Lung (tissue), 17 donors: ENCODE measurements at places on chromosomes 1 and 21.
A peak's percentile ranks its signal among the peaks of the same experiment; 100 is the strongest.

DNA sequence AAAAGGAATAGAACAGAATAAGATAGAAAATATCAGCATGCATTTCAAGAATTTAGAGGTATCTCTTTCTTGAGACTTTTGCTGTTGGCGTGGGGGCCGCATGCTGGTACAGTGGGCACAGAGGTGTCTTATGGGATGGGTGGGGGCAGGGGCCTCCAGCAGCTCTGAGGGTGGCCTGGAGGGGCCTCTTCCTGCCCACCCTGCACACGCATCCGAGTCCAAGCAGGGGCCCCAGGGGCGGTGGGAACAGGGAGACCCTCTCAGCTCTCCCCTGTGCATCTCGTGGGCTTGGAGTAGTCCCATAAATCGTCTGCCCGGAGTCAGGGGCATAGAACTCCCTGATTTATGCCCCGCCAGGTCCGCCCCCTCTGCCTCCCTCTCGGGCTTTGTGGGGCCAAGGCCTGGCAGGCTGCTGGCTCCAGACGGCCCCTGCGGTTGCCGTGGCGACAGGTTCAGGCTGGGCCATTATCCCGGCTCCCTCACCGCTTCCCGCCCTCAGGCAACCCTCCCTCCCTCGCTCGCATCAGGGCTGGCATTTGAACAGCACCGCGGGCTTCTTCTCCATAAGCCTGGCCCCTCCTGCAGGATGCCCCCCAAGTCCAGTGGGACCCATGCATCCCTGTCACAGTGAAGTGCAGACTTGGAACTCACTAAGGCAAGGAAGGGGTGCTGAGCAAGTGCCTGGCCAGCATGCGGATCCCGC is 133.2 kb upstream of the ZBTB40 start:
- peak; percentile 51 for DNase-seq

GRCh38 chr1:226443439-226443838 is 35.5 kb upstream of the PARP1 start:
- DNase-seq = no peak

GRCh38 chr1:245810789-245811337 is 656.1 kb downstream of the KIF26B start:
- peak; percentile 27 for DNase-seq

- no peak for DNase-seq
These were observed 127.6 kb downstream of the KCNK2 start for GRCh38 chr1:215210167-215210566.

GRCh38 chr1:36913484-36914060 is 120.7 kb downstream of the GRIK3 start:
- no peak for DNase-seq

GRCh38 chr1:82483146-82483545 is 682.4 kb downstream of the ADGRL2 start:
- no peak for DNase-seq

DNA sequence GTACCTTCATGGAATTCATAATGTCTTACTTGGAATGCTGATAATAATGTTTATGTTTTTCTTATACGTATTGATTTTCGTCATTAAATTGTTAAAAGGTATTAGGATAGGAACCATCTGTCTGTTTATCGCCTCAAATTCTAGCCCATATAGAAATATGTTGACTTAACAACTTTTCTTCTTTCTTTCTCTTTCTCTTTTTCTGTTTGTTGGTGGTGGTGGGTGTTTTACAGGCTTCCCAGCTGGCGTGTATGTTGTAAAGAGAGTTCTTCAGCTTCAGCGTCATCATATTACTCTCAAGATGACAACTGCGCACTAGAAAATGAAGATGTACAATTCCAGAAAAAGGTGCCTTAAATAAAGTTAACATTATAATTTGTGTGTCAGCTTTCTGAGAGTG is 18.3 kb downstream of the SUCO start:
- DNase-seq = no peak

- DNase-seq = peak; percentile 50
These were observed 64.8 kb downstream of the DHRS3 start for GRCh38 chr1:12552951-12553921.

DNA sequence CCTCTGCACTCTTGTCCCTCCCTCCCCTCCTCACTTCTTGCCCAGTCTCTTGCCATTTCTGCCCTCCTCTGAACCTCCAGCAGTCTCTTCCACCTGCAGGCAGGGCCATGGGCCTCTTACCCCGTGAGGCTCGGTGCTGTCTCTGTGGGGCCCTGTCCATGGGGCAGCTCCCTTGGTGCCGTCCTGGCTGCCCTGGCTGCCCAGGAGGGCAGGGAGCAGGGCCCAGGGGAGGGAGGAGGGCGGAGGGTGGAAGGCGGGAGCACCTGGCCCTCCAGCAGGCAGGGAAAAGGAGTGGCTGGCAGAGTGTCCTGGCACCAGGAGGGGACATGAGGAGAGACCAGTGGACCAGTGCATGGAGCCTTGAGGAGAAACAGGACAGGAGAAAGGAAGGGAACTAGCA is at the start of gene RORC:
Gene RORC (minus strand): TSS at position 198 of the 400 bp plus-strand sequence. CDS start 38 bp downstream, at position 160.
- no peak for DNase-seq

DNA sequence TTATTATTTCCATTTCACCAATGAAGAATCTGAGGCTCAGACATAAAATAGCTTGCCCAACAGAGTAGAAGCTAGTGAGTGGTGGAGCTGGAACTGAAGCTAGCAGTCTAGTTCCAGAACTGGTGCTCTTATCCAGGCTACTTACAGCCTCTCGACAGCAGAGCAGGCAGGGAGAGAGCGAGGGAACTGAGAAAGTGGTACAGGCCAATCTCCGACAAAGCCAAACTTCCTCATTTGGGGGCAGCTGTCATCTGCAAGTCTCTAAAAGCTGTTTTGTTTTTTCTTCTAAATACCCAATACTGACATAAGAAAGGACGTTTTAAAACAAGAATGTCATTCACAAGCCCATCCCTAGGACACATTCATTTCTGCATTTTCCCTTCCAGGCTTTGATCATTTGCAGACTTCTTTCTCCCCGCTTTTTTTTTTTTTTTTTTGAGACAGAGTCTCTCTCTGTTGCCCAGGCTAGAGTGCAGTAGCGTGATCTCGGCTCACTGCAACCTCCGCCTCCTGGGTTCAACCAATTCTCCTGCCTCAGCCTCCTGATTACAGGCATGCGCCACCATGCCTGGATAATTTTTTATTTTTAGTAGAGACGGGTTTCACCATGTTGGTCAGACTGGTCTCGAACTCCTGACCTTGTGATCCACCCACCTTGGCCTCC is 20.0 kb downstream of the YIPF1 start:
- no peak for DNase-seq

GRCh38 chr21:41847066-41847804 is 31.9 kb downstream of the PRDM15 start:
- no peak for DNase-seq
